ENCODE measurements at places on chromosomes 12 and 14. TPM values are rescaled to one million over a fixed set of nuclear protein-coding genes. Genes with fewer than 3 reads are reported as not detected.
A peak's percentile ranks its signal among the peaks of the same experiment; 100 is the strongest.

GRCh38 chr12:69545081-69545480 is 40.2 kb upstream of the CCT2 start:
- no peak for DNase-seq

DNA sequence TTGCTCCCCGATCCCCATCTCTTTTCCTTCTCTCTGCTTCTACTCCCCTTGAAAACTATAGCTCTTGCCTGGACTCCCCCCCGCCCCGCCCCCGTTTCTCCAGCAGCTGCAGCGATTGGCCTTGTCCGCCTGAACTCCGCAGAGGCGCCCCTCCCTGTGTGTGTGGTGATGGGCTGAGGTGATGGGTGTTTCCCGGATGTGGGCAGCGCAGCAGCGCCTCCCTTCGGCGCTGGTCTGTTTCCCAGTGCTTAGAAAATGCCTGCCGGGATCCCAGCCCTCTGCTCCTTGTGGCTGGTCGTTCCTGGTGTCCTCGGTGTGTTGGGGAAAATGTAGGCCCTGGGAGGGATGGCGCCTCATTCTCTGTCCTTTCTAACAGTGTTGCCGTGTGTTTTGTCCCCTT is 43.3 kb downstream of the GALNT8 start:
- DNase-seq: no peak

GRCh38 chr12:128664501-128664900 is 159.3 kb downstream of the SLC15A4 start:
- DNase-seq: no peak

TAS2R46 gene
- 2.4 TPM for total RNA-seq

DNA sequence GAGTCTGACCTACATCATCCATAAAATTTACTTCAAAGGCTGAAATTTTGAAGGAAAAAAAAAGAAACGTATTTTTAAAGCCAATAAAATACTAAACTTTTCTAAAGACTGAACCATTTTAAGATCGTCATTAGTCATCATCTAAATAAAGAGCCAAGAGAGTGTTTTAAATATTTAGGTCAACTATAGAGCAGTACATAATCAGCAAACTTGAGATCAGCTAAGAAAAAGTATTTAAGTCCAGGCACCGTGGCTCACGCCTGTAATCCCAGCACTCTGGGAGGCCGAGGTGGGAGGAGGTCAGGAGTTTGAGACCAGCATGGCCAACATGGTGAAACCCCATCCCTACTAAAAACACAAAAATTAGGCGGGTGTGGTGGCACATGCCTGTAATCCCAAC is 35.5 kb downstream of the HECTD1 start:
- DNase-seq: no peak

DNA sequence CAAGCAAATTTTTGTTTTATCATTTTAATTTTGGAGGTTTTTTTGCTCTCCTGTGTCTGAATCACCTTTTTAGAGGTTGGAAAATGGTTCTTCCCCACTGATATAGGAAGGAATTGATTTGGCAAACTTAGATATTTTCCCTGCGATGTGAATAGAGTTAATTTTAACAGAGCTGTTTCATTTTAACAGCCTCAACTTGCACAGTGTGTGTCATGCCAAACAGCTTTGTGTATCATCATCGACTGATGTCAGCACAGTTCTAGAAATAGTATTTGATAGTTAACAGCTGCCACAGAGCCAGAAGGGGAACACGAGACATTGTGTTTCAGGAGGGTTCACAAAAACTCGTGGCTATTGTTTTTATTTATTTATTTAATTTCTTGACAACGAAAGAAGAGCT is 243.1 kb upstream of the FOXN3 start:
- no peak for DNase-seq

GRCh38 chr12:15173142-15173541 is 48.1 kb downstream of the RERG start:
- no peak for DNase-seq

- DNase-seq: no peak
Observed at GRCh38 chr14:56026506-56026905, 91.7 kb upstream of the PELI2 start.

DNA sequence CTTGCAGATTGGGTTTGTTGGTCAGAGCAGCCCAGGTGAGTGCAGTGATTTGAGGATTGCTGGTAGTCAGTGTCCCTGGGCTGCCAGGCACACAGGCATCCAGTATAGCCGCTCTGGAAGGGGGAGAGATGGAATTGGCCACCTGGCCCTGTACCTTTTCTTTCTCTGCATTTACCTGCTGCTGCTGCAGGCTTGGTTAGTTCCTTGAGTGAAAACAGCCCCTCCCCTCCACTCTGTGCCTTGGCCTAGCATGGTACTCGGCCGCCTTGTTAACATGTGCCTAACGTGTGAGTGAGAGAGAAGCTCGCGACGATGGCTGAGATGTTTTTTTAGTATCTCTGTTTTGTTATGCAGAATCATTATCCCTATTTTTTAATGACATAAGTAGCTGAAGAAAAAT is 49.3 kb upstream of the AMN start:
- no peak for DNase-seq

IFNG-AS1 gene
- not detected for total RNA-seq

GRCh38 chr14:98345161-98345560 is 926.8 kb downstream of the BCL11B start:
- DNase-seq: no peak

DNA sequence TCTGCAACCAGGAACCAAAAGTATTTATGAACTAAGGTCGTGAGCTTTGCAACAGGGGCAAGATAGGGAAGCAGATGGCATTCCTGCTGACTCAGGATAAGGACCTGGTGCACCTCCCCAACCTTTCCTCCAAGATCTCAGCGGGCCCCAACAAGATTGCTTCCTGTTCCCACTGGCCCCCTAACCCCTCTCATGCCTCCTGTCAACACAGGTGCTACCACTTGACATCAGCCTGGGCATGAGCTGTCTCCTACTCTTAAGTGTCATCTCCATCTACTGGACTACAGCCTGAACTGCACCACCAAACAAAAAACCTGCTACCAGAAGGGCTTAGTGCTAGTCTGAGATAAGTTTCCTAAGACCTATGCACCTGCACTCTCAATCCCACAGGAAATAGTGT is 32.7 kb downstream of the MED6 start:
- DNase-seq: no peak

DNA sequence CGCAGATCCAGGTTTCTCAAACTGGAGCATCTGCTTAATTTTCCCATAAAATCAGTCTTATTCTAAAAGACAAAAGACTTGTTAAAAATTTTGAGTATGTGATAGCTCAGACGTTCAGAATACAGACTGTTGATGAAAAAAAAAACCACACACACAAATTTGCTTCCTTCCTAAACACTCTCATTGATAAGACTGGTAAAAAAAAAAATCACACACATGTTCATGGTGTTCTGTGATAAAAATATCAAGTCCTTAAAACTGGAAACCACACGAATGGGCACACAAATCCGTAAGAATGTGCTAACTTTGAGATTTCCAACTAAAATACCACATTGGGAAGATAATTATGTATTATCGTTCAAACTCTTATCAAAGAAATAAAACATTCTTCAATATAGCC is 6.7 kb upstream of the ARID4A start:
- no peak for DNase-seq

- DNase-seq: no peak
Observed at GRCh38 chr14:100713705-100714104, 13.0 kb upstream of the DLK1 start.

DNA sequence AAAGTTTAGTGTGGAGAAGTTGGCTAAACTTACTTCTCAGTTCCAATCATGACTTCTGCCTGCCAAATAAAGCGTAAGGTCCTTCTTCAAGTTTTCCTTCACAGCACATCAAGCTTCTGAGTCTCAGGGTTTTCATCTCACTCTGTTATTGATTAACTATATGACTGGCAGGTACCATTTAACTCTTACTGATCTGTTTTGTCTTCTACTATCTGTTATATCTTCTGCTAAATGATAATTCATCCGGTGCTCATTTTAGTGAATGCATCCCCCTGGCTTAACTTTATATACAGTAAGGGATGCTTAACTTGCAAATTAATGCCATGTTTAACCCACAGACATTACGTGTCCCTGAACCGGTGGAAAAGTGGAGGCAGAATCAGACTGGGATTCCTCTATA is 20.7 kb downstream of the LGR5 start:
- no peak for DNase-seq

SLC38A4 gene
- total RNA-seq: 1.0 TPM

DNA sequence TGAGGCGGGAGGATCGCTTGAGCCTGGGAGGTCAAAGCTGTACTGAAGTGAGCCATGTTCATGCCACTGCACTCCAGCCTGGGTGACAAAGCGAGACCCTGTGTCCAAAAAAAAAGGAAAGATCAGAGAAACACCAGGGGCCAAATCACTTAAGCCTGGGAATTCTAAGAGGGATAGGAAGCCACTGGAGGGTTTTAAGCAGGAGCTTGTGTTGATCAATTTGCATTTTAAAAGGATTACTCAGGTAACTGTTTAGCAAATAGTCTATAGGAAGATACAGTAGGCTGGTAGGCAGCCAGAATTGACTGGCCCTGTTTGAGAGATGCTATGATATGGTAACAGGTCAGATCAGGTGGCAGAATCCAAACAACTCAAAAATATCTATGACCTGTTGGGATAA is 162.7 kb downstream of the SPTSSA start:
- DNase-seq: no peak

RERGL gene
- 3.4 TPM for total RNA-seq

SERPINA9 gene
- total RNA-seq: not detected

DNA sequence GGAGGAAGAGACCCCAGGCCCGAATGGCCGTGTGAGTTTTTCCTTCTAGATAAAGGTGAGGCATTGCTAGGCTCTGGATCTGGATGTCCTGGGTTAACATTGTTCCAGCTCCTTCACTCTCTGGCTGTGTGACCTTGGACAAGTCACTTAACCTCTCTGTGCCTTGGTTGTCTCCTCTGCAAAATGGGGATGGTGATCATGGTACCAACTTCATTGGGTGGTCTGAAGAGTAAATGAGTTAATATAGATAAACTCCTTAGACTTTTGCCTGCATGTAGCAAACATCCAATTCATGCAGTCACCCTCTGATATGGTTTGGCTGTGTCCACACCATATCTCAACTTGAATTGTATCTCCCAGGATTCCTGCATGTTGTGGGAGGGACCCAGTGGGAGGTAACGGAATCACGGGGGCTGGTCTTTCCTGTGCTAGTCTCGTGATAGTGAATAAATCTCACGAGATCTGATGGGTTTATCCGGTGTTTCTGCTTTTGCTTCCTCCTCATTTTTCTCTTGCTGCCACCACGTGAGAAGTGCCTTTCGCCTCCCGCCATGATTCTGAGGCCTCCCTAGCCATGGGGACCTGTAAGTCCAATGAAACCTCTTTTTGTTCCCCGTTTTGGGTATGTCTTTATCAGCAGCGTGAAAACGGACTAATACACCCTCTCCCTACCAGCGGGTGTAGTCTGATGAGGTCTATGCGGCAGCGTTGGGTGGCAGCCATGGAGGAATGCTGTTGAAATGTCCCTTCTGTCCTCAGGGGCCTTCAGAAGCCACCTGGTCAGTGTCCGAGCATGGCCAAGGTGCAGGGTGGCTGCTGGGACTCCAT is 256.1 kb downstream of the GLT1D1 start:
- no peak for DNase-seq

HOXC12 gene
- not detected for total RNA-seq

RERG gene
- 98.8 TPM for total RNA-seq

GRCh38 chr14:101017806-101018560 is 114.5 kb upstream of the RTL1 start:
- DNase-seq: peak; percentile 35

- no peak for DNase-seq
Observed at GRCh38 chr12:3250576-3250975, 173.4 kb downstream of the TSPAN9 start.

DNA sequence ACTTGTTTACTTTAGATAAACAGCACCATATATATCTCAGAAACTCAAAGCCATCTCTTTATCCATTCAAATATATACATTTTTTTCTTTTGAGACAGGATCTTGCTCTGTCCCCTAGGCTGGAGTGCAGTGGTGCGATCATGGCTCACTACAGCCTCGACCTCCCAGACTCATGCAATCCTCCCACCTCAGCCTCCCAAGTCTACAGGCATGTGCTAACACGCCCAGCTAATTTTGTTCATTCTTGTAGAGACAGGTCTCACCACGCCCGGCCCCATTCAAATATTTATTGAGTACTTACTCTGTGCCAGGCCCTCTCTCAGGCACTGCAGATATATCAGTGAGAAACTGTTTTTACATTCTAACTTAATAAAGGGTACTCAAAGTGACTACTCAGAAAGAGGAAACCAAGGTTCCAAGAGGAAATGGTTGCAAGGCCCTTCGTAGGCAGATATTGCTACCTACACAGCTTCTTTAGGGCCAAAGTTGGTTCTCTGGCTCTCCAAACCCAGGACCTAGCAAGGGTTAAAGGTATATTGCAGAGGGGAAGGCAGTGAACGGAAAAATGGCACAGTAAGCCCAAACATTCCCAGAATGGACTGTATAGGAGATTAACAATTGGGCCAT is 2.9 kb downstream of the ATXN3 start:
- DNase-seq: no peak

GRCh38 chr14:79253576-79253975 is 957.7 kb downstream of the DIO2 start:
- DNase-seq: no peak

GRCh38 chr14:31792726-31793125 is 231.5 kb downstream of the NUBPL start:
- DNase-seq: no peak

DNA sequence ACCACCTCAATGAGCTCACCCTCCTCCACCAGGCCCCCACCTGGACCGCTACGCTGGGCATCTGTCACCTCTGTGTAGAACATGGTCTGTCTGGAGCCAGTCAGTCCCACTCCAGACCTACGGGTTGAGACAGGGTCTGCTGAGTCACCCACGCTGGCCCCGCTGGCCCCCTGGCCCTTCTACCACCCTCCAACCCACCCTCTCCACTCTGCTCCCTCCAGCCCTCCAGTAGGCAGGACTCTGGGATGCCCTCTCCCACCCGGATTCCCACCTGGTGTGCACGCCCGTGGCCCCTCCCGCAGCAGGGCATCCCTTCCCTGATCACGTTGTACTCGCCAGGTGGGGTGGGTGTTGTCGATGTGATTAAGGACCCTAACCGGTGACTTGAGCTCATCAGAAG is 4.6 kb upstream of the JAG2 start:
- no peak for DNase-seq

GRCh38 chr12:75716291-75717025 is 205.0 kb upstream of the KRR1 start:
- DNase-seq: no peak

- no peak for DNase-seq
Observed at GRCh38 chr12:26150736-26151450, 26.1 kb upstream of the BHLHE41 start.

- no peak for DNase-seq
Observed at GRCh38 chr14:106846218-106846617, 1319.8 kb downstream of the TMEM121 start.

CLEC1A gene
- 5.9 TPM for total RNA-seq

OR10A7 gene
- not detected for total RNA-seq
